ENCODE measurements at places on chromosomes 11 and 22.

DNA sequence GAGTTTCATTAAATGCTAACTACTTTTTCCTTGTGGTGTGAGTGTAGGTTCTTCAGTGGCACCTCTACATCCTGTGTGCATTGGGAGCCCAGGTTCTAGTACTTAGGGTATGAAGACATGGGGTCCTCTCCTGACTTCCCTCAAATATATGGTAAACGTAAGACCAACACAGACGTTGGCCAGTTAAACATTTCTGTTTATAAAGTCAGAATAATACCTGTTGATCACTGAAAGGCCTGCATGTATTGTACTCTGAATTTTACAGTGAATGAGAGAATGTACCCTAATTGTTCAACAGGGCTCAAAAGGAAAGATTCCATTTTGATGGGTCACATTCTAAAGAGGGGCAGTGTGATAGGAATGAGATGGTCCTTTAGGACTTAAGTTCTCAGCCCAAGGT lies 3.2 kb downstream of the RPL27A start:
- no peak for DNase-seq

GRCh38 chr22:38187413-38188212 lies 6.0 kb upstream of the PLA2G6 start:
- no peak for DNase-seq

- no peak for DNase-seq
These were observed 31.6 kb upstream of the CECR2 start for GRCh38 chr22:17337639-17338038.

DNA sequence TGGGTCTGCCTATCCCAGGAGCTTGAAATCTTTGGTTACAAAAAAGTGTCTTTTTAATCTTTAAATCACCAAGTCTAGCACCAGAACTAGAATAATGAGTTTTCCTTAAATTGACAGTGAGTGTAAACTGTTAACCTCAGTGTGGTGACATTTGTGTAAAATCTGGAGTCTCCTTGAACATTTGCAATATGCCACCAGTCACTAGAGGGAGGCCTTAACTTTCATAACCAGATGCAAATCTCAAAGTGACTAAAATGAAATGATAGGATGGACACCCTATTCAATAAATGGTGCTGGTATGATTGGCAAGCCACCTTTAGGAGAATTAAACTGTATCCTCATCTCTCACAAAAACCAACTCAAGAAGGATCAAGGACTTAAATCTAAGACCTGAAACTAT lies 8.3 kb upstream of the SCGB1D2 start:
- no peak for DNase-seq

- DNase-seq, result no peak
These were observed 50.3 kb downstream of the MICAL2 start for GRCh38 chr11:12160680-12161079.
